Right renal cortex interstitium (tissue), 3 donors: ENCODE measurements at places on chromosomes 2 and 18.

- no peak for DNase-seq
Observed at GRCh38 chr2:20106746-20107145, 55.3 kb upstream of the LAPTM4A start.

DNA sequence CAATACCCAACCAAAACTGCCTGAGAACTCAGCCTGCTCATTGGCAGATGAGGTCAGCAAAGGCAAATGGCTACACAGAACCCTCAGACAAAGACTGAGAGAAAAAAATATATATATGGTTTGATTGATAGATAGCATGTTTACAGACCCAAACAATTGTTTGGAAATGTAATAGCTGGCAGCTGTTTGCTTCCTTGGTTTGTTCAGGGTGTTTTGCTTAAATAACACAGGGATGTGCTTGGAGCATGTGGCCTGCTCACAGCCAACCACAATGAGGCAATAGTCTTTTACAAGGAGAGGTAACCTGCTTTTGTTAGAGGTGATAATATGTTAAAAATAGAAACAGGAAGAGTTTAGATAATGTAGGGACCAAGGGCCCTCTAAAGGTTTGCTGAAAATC is 84.5 kb downstream of the PDK1 start:
- no peak for DNase-seq

- no peak for DNase-seq
Observed at GRCh38 chr2:170585067-170585466, 130.1 kb upstream of the SP5 start.

- DNase-seq: no peak
Observed at GRCh38 chr2:42569883-42570282, 1.5 kb downstream of the MTA3 start.
